ENCODE measurements at places on chromosomes 16 and 17. TPM values are rescaled to one million over a fixed set of nuclear protein-coding genes. Genes with fewer than 3 reads are reported as not detected.

Gene DDX52
- total RNA-seq = 10.1 TPM

Gene WNT9B
- total RNA-seq = not detected

Gene TEX19
- total RNA-seq = not detected

Gene TNP2
- total RNA-seq = not detected

Gene CCDC154
- total RNA-seq = 0.39 TPM

Gene RAB40B
- total RNA-seq = 18.3 TPM

Gene CCL8
- 1.2 TPM for total RNA-seq

Gene KANSL1
- 46.5 TPM for total RNA-seq

Measured in cardiac ventricle fibroblast (primary cell).